ENCODE measurements at places on chromosomes 6 and 20.
A peak's percentile ranks its signal among the peaks of the same experiment; 100 is the strongest.

- no peak for DNase-seq
Observed at GRCh38 chr6:100210137-100211117, 216.4 kb upstream of the MCHR2 start.

- DNase-seq = no peak
Observed at GRCh38 chr6:44415449-44415848, 27.9 kb downstream of the CDC5L start.

GRCh38 chr20:19628570-19629134 lies 129.4 kb upstream of the RIN2 start:
- peak; percentile 73 for DNase-seq

DNA sequence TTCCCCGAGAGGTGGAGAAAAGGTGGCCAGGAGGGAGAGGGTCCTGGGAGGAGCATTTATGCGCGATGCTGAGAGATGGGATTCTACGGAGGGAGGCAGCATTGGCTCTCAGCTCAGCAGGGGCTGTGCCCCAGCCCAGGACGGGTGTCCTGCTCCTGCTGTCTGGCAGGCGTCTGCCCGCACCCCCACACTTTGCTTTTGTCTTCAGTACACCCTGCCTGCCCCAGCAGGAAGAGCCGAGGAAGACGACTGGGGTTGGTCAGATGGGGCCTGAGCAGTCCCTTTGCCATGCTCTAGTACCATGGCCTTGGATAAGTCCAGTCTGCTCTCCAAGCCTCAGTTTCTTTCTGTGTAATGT lies 68.5 kb downstream of the TCP11 start:
- DNase-seq = no peak

- DNase-seq = no peak
Observed at GRCh38 chr20:38245753-38246152, 14.8 kb downstream of the KIAA1755 start.

- no peak for DNase-seq
Observed at GRCh38 chr6:14294270-14294951, 176.8 kb downstream of the CD83 start.

- DNase-seq = no peak
Observed at GRCh38 chr20:40689100-40689942, at the start of gene MAFB. Gene MAFB (minus strand): TSS chr20:40689236. CDS start chr20:40688850, 386 bp downstream.

GRCh38 chr6:15244620-15245360 lies 1.1 kb upstream of the JARID2 start:
- DNase-seq = peak; percentile 70

DNA sequence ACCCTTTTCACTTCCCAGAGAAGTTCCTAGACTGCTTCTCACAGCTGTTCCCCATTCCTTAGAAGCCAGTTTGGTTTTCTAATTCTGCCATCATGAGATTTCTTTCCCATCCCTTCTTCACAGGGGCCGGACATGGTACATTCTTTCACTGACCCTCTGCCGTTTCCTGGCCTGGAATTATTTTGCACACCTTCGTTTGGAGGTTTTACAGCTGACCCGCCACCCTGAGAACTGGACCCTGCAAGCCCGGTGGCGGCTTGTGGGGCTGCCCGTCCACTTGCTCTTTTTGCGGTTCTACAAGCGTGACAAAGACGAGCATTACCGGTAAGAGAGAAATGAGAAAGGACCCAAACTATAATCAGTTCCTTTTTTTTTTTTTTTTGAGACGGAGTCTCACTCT lies 4.2 kb downstream of the C6orf136 start:
- DNase-seq = no peak

- DNase-seq = no peak
Observed at GRCh38 chr20:62907384-62908317, 18.7 kb downstream of the DIDO1 start.

DNA sequence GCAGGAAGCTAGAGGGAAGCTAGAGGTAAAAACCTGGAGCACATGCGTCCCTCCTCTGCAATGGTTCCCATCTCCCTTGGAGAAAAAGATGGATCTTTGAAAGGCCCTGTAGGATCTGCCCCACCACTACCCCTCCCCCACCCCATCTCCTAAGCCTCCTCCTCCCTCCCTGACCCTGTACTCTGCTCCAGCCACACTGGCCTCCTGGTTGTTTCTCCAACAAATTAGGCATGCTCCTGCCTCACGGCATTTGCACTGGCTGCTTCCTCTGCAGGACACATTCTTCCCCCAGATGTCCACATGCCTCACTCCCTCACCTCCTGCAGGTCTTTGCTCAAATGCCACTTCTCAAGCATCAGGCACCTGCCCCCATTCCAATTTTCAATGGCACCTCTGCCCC lies 45.5 kb downstream of the UBE2V1 start:
- no peak for DNase-seq

DNA sequence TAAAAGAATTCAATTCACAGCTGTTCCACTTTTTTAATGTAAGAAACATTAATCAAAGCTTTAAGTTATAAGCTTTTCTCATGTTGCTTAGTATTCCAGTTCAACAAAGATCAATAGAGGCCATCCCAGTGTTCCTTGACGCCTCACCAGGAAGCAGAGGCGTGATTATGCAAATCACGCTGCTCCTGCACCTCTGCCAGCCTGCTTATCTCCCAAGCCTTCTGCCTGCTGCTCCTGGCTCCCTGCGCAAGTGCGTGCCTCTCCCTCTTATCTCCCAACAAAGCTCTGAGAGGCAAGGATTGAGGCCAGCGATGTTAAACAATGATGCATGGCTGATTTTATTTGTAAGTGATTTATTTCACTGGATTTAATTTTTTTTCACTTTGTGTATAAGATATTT lies 42.8 kb downstream of the INSM1 start:
- DNase-seq = no peak

- no peak for DNase-seq
Observed at GRCh38 chr20:23217023-23217422, 130.9 kb upstream of the CD93 start.

DNA sequence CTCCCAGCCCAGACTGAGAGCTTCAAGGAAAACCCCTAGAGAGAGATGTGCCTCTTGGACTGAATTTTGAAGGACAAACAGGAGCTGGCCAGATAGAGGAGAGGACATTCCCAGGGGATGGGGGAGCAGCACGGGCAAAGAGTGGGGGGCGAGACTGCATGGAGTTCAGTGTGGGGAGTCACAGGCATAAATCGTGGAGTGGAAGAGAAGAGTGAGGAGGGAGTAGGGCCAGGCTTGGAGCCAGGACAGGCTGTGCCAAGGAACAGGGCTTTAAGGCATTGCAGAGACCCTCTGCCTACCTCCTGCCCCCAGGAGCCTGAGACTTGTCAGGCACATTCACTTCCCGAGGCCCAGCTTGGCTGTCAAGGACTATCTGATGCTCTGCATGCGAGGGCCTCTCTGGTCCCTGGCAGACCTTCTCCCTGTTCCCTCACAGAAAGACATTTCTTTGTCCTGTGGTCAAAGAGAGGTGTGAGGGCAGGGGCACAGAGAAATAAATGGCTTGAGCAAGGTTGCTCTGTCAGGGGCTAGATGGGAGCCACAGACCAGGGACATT lies 5.2 kb upstream of the SLC22A7 start:
- no peak for DNase-seq

GRCh38 chr6:5235830-5236229 lies 24.9 kb downstream of the LYRM4 start:
- no peak for DNase-seq

DNA sequence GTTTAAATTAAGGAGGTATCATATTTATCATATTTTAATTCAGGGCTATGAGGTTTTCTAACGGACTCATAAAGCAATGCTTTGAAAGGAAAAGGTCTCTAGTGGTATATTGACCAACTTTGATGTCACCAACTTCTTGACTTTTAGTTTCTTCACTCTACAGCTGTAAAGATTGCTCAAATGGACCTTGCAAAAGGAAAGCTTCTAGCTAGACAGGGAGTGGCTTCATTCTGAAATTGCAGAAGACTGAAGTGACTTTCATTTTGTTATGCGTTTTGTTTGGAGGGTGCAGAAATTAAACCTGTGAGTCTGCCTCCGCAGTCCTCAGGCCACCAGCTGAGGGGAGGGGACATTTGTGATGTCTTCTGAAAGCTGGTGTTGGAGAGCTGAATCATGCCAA lies 95.7 kb downstream of the SLC24A3 start:
- DNase-seq = no peak

DNA sequence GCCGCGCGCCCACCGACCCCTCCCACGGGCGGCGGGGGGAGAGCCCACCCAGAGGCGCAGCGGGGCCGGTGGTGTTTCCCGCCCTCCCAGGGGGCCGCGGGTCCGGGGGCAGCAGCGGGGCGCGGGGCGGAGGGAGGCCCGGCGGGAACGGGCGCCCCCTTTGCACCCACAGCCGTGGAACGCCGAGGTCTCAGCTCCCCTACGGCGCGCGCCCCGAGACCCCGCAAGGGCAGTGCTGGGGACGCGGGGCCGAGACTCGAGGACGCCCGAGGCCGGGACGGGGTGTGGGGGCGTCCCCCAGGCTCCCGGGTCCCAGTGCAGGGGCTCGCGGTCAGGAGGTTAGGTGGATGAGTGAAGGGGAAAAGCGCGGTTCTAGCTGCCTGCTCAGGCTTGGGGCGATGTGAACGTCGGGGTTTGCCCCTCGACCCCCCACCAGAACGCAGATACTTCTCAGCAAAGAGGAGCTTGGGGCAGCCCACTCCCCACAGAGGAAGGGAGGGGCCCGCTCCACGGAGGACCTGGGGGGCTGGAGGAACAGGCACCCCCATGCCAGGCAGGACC lies 65.5 kb upstream of the BHLHE23 start:
- no peak for DNase-seq

DNA sequence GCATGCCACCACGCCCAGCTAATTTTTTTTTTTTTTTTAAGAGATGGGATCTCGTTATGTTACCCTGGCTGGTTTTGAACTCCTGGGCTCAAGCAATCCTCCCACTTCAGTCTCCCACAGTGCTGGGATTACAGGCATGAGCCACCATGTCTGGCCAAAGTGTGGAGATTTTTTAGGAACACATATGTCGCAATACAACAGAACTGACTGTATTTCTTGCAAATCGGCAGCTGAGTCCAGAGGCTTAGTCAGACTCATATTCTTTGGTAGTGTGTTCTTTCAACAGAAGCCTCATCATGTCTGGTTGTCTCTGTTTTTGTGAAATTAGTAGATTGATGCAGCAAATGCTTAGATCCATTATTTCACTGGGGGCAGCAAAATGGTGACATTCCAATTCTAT lies 23.9 kb upstream of the CD164 start:
- DNase-seq = no peak

GRCh38 chr6:82795940-82796339 lies 269.7 kb downstream of the UBE3D start:
- DNase-seq = no peak

DNA sequence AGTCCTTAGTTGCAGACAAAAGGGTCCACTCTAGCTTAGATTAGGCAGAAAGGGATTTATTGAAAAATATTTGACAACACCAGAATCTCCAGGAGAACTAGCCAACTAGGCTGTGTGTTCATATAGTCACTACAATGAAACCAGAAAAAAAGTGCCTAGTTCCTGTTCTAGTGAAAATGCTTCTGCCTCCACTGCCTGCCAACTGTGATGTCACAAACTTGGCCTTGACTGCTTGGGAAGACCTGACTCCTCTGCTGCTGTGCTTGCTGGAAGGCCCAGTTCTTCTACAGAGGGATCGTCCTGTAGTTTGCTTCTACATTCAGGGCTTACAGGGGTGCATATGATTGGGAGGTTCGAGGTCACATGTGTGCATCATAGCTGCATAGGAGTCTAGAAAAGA lies 40.3 kb upstream of the XRN2 start:
- DNase-seq = no peak
